ENCODE measurements at places on chromosomes 12 and 14.

- DNase-seq = no peak
Observed at GRCh38 chr12:96786791-96787190, 120.3 kb upstream of the NEDD1 start.

DNA sequence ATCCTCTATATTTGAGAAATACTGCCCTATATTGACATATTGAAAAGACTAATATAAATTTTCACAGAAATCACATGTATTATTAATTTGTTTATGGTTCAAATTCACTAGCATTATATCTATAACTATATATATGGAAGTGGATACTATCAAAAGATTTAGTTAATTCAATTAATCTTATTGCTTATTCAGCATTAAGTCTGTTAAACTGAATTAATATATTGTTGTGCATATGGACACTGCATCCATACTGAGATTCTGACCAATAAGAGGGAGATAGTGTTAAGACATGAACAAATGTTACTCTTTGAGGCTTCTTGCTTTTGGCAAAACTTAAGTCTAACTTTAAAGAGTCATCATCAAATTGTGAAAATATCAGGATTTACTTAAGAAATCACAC is 52.0 kb upstream of the C12orf50 start:
- no peak for DNase-seq

DNA sequence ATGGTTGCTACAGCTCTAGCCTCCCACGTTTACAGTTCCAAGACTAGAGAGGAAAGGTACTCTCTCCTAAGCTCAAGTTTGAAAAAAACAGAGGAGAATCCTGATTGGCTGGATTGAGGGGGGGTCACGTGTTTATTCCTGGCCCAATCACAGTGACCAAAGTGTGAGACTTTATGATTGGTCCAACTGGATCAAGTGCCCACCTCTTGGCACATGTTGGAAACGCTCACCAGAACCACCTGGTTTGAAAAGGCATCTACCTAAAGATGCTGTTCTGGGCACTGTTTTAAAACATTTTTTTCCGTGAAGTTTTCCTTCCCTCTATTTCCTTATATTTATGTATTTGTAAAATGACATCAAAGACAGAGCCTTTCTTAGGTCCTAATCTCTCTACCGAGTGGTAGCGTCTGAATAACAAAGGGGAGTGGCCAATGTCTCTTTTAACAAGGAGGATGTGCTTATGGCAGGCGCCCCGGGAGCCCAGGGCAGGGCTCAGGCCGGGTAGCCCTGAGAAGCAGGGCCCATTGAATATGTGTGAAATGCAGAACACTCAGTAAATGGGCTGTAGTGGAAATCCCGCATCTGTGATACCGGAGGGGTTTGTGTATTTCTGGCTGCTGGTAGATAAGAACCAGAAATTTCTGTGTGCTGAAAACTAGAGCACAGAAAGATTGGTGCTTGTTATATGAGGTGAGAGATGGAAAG is 146.2 kb downstream of the ATP23 start:
- no peak for DNase-seq

- DNase-seq = no peak
Observed at GRCh38 chr12:3571724-3572123, 80.7 kb downstream of the PRMT8 start.

- no peak for DNase-seq
Observed at GRCh38 chr12:5204271-5204670, 160.6 kb downstream of the KCNA5 start.
